ENCODE measurements at places on chromosomes 6 and 20.
A peak's percentile ranks its signal among the peaks of the same experiment; 100 is the strongest.

DNA sequence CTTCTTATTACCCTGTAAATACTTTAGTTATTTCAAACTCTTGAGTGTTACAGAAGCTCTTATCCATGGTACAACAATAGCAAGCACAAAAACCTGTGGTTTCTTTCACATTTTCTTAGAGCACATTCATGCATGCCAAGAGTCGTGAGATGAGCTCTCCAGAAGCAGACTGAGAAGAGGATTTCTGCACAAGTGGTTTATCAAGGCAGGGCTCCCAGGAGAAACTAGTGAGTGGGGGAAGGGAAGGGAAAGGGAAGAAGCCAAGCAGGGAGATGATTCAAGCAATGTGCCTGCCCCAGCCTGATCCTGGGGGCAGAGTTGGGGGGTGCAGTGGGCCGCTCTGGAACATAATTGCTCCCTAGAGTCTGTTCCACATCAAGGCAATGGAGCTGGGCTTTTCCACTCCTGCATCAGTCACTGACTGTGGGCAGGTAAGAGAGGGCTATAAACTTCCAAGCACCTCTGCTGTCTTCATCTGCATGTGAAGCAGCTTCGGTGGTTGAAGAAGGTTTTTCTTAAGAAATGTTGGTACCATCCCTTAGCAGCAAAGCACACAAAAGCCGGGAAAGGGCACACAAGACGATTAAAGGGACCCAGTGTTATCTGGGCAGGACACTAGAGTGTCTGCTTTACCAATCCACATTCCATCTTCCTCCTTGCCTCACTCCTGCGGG lies 152.1 kb downstream of the PLCB4 start:
- no peak for DNase-seq

DNA sequence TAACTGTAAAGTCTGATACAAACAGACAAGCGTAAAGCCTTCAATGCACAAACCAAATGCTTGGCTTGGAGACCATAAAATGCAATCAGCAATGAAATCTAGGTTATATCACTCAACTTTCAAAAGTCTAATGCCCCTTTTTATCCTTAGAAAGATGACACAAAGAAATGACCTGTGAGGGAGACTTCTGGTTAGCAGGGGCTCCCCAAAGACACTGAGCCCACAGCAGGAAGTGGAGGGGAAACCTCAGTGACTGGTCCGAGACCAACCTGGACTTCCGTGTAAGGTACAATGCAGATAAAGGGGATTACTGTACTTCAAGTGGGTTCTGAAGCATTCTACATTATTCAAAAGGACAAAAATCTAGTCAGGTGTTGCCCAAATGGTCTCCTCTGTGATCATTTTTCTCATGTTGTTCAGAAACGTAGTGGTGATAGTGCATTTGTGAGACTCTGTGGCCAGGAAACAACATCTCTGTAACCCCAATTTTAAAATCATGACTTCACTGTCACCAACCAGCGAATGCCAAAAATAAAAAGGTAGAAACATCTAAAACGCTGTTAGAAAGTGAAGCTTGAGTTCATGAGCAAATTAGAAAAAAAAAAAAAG lies 88.2 kb downstream of the HIVEP2 start:
- no peak for DNase-seq

DNA sequence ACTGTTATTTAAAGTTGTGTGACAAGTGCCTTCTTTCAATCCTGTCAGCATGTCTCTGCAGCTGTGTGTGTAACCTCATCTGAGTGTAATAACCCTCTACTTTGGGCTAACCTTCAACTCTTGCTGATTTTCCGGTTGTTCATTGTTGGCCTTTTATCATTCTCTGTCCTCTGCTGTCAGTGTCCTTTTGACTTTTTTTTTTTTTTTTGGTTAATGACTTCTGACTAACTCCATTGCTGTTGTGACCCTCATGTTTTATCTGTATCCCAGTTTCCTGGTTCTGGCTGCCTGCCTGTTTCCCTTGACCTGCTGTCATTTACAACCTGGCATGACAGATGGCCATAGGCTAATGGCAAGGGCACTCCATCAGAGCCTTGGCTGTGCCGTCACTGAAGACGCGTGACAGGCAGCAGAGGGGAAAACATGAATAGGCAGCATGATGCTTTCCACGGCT lies 145.7 kb upstream of the MAN1A1 start:
- DNase-seq = peak; percentile 33

- no peak for DNase-seq
These were observed 18.7 kb upstream of the CTAGE9 start for GRCh38 chr6:131729550-131729949.

- DNase-seq = no peak
These were observed 512.3 kb downstream of the HDGFL1 start for GRCh38 chr6:23081701-23082100.

GRCh38 chr6:40253420-40253819 lies 319.2 kb upstream of the MOCS1 start:
- peak; percentile 69 for DNase-seq

DNA sequence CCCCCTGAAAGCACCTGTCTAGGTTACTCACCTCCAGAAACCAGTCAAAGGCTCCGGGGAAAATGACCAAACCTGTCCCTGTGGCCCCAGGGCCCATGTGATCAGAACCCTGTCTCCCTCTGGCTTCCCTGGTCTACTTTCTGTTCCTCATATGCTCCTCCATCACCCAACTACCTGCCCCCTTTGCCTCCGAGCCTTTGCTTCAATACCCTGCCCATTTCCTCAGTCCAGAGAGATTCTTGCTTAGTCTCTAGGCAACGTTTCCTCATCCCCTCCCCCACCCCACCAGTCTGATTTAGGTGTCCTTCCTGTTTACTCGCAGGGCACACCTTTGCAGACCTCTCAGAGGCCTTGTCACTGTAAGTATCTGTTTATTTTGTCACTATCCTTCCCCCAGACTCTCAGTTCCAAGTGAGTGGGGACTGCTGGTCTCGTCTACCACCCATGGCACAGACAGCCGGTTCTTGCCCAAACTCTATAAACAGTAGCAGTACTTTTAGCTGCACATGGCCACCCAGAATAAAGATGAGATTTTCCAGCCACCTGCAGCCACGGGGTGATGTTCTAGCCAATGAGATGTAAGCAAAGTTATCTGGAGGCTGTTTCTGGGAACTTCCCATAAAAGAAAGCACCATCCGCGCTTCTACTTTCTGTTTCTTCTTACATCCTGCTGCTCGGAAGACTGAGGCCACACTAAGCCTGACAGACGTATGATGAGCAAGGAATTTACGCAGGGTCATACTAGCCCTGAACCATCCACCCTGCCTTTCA lies 13.3 kb downstream of the ELOVL5 start:
- no peak for DNase-seq

- DNase-seq = no peak
These were observed 310.0 kb upstream of the PRND start for GRCh38 chr20:4411744-4412143.

- no peak for DNase-seq
These were observed 209.6 kb downstream of the ERMARD start for GRCh38 chr6:169960886-169961611.

Data from NCI-H446 (cell line).